Daoy (cell line): ENCODE measurements at places on chromosomes 3 and 15. TPM values are rescaled to one million over a fixed set of nuclear protein-coding genes. Genes with fewer than 3 reads are reported as not detected.

- no peak for DNase-seq
Measured at GRCh38 chr3:13491206-13491974, 11.3 kb downstream of the HDAC11 start.

DNA sequence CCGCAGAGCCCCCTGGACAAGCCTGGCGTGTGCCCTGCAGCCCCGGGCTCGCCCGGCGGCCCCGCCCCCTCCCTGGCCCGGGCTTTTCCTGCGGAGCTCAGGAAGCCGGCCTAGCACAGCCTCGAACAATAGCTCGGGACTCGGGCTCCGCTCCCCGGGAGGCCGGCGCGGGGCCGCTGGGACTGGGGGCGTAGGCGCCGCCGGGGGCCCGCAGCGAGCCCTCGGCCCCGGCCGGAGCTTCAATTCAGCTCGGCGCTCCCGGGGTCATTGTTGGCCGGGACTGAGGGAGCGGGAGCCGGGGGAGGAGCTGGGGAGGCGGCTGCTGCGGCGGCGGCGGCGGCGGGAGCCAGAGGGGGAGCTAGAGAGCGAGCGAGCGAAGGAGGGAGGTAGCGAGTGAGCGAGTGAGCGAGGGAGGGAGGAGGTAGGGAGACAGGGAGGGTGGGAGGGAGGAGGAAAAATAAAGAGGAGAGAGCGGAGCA lies 41.0 kb upstream of the ROPN1 start:
- peak; percentile 96 for DNase-seq

- no peak for DNase-seq
Measured at GRCh38 chr3:49120096-49120437, 556 bp downstream of the USP19 start.

DNA sequence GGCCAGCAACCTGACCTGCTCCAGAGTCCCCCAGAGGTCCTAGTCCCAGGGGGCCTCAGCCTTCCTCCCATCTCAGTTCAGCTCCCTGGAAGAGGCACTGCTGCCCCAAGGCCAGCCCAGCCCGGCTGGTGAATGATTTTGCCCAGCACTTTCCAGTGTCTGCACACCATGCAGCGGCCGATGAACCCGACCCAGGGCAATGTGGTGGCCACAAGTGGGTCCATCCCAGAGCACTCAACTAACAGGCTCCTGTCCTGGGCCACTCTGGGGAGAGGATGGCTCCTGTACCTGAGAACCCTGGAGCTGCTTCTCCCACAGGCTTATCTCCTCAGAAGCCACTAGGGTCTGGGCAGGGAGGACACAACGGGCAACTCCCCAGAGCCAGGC lies 39.2 kb downstream of the PTPN23 start:
- DNase-seq: no peak

DNA sequence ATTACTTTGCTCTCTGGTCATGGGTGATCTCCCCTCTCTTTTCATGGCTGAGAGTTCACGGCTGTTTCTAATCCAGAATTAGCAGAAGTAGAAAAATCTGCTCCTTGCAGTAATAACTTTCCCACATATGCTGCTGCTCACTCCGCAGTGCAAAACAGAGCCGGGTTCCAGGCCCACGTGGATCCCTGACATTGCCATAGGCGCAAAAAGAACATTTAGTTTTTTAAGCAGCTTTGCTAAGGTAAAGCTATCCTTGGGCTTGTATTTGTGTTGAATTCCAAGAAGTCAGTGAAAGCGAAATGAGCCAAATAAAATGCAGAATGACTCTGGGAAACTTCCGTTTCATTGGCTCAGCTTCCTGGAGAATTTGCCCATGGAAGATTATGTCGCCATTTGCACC lies 633.7 kb upstream of the SUCLG2 start:
- DNase-seq: no peak

GRCh38 chr3:178184833-178185232 lies 351.4 kb upstream of the KCNMB2 start:
- no peak for DNase-seq

ITPKA gene
- 5.0 and 7.7 TPM in 2 replicates for total RNA-seq

CHRD gene
- total RNA-seq: 0.11 and 1.6 TPM in 2 replicates

- DNase-seq: peak; percentile 29
Measured at GRCh38 chr15:59329570-59330350, 42.9 kb downstream of the MYO1E start.

ZNF860 gene
- 0.34 TPM in 1 of 2 replicates, not detected in the other for total RNA-seq

GRCh38 chr15:100694381-100695021 lies 92.1 kb downstream of the ASB7 start:
- no peak for DNase-seq

KBTBD13 gene
- total RNA-seq: not detected in 2 replicates

- DNase-seq: no peak
Measured at GRCh38 chr3:118666-119065, 77.9 kb upstream of the CHL1 start.

ZPLD1 gene
- 0.06 TPM in 1 of 2 replicates, not detected in the other for total RNA-seq

GRCh38 chr3:158908187-158908734 lies 106.4 kb downstream of the MFSD1 start:
- no peak for DNase-seq

- no peak for DNase-seq
Measured at GRCh38 chr3:195207731-195208130, 63.2 kb downstream of the XXYLT1 start.

DNA sequence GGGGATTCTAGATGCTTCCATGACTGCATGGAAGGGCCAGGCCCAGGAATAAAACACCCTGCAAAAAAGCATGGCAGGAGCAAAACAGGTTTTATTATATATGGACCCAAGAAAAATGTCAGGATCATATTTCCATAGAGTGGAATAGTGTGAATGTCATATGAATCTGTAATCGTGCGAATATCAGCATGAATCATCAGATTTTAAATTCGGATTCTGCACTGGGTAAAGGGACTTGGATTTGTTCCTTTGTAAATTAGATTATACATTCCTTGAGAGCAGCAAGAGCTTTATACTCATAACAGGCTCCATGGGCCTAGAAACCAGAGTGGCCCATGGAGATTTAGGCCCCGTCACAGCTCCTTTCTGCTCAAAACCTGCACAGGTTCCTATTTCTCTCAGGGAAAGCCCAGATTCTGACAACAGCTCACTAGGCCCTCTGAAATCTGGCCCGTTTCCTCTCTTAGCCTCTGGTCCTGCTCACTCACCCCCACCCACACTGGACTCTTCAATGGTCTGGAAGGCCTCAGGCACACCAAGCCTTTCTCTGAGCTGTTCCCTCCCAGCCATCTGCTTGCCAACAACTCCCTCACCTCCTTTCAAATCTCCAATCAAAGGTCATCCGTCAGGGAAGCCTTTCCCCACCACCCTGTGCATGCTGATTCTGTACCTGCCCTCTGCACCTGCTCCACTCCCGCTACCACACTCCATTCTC lies 76.0 kb downstream of the FEM1B start:
- DNase-seq: no peak

- no peak for DNase-seq
Measured at GRCh38 chr3:1356101-1356500, 263.3 kb downstream of the CNTN6 start.

PPP1R14D gene
- total RNA-seq: not detected in 2 replicates

EOMES gene
- total RNA-seq: 0.06 and 0.68 TPM in 2 replicates

- DNase-seq: no peak
Measured at GRCh38 chr3:17355591-17355990, 386.8 kb downstream of the TBC1D5 start.

- DNase-seq: no peak
Measured at GRCh38 chr15:43095243-43095642, 10.6 kb downstream of the UBR1 start.

GRCh38 chr15:89457086-89457485 lies 39.3 kb downstream of the RHCG start:
- DNase-seq: peak; percentile 39

GRCh38 chr3:183430325-183430957 lies 2.0 kb upstream of the MCF2L2 start:
- DNase-seq: no peak

TM4SF18 gene
- total RNA-seq: 0.23 TPM in 1 of 2 replicates, not detected in the other

SQOR gene
- total RNA-seq: 35.1 and 46.1 TPM in 2 replicates

FOXB1 gene
- 0.06 TPM in 1 of 2 replicates, not detected in the other for total RNA-seq

- DNase-seq: no peak
Measured at GRCh38 chr15:74769463-74770025, 12.3 kb upstream of the CSK start.

SLC2A2 gene
- total RNA-seq: not detected in 2 replicates

ARGFX gene
- total RNA-seq: not detected in 2 replicates

DNA sequence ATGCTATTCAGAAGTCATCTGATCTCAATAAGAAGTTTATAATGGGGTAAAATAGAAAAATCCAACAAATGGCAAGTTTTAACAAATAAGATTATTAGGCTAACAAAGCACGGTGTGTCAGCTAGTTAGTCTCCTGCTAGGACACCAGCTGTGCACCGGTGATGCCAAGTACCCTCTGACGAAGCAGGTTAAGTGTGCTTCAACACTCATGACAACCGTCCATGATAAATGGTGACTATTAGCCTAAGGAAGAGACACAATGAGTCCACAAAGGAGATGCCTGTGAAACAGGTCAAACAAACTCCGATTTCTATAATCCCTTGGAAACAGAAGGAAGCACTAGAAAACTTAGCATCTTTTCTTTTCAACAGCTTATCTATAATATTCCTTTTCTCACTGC lies 36.5 kb downstream of the ATP13A3 start:
- no peak for DNase-seq

DNA sequence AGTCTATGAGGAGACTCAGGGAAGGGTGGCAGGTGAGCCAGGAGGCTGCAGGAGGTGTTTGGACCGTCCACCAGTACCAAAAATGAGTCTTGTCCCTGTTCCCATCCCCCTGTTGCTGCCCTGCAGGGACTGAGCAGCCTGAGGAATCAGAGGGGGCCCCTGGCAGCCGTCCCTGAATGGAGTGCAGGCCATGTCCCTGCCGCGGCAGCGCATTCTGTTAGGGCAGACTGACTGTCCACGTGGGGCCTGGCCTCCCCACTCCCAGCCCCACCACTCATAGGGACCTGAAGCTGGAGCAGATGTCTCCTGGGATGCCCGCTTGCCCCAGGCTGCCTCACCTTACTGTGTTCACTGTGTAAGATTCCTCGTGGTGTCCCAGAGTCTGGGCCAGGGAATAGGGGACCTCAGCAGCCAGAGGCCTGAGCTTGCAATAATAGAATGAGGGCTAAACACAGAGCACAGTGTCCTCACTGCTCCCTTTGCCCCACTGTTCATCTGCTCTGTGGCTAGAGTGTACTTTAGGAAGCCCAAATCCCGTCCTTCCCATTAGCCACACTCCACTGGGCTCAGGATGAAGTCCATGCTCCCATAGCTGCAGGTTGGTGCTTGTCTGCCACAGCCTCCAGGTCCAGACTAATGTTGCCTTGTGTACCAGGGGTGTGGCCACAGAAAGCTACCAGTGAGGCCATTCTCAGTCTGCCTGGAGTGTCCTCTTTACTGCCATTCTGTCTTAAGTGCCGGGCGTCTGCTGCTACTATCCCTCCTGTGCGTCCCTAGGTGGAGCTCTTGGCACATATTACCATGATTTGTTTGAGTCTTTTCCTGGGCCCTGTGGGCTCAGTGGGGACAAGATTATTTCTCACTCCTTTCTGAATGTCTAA lies 63.2 kb downstream of the HCN4 start:
- peak; percentile 60 for DNase-seq

DNA sequence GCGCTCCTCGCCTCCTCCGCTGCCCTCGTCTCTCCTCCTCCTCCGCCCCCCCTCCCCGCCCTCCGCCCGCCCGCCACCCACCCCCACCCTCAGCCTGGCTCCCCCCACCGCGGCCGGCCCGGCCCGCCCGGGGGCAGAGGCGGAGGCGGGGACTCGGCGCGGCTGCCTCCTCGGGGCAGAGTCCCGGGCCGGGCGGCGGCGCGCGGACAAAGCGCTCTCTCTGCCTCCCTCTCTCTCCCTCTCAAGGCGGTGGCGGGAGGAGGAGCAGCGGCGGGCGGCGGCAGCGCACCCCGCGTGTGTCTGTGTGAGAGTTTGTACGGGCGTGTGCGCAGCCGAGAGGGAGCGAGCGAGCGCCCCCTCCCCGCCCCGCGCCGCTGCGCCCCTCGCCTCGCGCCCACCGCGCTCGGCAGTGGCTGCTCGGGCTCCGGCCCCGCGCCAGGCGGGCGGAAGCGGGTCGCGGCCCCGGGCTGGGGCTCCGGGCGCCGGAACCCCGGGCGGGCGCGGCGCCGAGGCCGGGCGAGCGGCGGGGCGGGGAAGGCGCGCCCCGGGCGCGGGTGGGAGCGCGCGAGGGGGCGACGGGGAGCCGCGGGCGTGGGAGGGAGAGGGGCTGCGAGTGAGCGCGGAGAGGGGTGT lies at the start of gene IGF2BP2:
Gene IGF2BP2 (minus strand): TSS at position 37 of the 633 bp plus-strand sequence. CDS start 82 bp downstream, outside the sequence.
- DNase-seq: peak; percentile 90

- DNase-seq: no peak
Measured at GRCh38 chr3:165256554-165257065, 60.4 kb upstream of the SLITRK3 start.

- no peak for DNase-seq
Measured at GRCh38 chr3:105811518-105812193, 57.2 kb downstream of the CBLB start.

DNA sequence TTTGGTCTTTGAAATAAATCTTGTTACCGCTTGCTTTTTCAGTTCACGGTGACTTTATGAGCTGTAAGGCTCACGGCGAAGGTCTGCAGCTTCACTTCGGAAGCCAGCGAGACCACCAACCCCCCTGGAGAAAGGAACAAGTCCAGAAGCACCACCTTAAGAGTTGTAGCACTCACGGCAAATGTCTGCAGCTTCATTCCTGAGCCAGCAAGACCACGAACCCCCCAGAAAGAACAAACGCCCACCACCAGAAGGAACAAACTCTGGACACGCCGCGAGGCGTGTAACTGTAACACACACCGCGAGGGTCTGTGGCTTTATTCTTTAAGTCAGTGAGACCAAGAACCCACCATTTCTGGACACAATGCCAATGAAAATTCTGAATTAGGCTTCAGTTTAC lies 28.8 kb downstream of the GOLGA6A start:
- no peak for DNase-seq

GRCh38 chr3:30292192-30292893 lies 314.1 kb upstream of the TGFBR2 start:
- DNase-seq: peak; percentile 62

PRR20G gene
- total RNA-seq: not detected in 2 replicates

CACNA1D gene
- total RNA-seq: 0.86 and 1.4 TPM in 2 replicates

SENP8 gene
- 0.24 and 1.7 TPM in 2 replicates for total RNA-seq

GRCh38 chr3:73733746-73734145 lies 109.0 kb upstream of the PDZRN3 start:
- no peak for DNase-seq
